Lung microvascular endothelial cell (primary cell): ENCODE measurements at places on chromosomes 11 and 22.
A peak's percentile ranks its signal among the peaks of the same experiment; 100 is the strongest.

DNA sequence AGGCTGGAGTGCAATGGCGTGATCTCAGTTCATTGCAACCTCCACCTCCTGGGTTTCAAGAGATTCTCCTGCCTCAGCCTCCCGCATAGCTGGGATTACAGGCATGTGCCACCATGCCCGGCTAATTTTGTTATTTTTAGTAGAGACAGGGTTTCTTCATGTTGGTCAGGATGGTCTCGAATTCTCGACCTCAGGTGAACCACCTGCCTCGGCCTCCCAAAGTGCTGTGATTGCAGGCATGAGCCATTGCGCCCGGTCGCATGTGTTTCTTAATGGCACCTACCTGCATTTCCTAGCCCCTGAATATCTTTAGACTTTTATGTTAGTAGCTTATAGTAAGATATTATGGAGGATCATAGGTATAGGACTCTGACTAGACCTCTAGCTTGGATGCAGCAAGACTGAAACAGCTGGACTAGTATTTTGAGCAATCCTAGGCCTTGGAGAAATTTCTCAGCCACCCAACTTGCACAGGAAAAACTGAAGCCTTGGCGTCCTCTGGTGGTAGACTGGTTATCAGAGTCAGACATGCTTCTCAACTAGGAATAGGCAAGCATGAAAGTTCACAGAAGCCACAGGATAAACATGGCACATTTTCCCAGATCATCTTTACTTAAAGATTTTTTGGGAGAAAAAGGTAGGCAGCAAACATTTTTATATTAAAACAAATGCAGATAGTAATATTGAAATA, 22.7 kb upstream of the C1QTNF4 start:
- DNase-seq, result peak; percentile 74

DNA sequence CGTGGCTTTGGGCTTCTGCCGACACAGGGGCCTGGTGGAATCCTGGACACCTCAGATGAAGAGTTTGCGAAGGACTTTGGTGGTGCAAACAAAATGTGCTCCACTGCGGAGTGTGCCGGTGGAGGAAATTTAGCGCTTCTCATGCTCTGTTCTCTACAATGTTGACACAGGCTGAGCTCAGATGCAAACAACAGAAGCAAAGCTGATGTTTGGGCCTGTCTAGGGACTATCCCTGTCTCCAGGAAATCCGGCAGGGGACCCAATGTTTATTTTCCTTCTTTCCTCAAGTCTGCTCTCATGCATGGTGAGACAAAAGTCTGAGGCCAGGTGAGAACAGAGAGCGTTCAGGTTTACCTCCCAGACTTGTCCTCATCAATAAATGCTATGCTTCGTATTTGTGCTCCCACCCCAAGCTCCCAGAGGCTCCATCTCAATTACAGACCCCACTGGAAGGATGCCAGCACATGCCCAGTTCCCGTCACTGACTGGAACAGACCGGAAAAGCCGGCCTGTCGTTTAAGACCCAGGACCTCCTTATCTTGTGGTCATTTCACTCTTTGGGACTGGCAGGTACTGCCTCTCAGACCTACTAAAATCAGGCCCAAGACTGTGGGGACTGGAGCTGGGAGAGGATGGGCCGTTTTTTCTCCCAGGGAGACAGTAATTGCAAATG, 105.7 kb upstream of the B3GAT1 start:
- no peak for DNase-seq

DNA sequence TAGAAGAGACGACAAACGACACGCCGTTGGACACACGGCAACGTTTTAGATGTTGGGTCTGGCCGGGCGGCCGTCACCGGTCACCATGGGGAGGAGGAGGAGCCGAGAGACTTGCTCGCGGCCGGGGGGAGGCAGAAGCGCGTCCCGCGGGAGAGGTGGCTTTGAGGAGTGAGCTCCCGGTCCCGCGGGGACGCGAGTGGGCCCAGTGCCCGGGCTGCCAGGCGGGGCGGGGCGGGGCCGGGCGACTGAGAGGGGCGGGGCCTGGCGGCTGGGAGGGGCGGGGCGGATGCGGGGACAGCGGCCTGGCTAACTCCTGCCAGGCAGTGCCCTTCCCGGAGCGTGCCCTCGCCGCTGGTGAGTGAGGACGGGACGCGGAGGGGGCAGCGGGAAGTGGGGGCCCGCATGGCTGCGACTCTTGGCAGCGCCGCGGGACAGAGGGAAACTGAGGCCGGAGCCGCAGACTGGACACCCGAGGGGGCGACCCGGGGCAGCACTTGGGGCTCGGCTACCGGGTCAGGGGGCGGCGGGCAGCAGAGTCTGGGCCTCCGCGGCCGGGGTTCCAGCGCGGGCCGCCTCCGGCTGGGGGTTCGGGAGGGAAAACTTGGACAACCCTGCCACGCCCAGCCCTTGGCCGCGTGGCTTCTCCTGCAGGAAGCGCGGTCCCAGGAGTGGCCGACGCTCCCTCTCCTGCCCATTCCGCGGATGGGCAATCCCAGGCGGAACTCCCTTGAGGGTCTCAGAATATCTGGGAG, at the start of gene TSPO:
TSS of gene TSPO (plus strand) at position 309 of the 752 bp plus-strand sequence. CDS start 7,680 bp downstream, outside the sequence.
- DNase-seq, result peak; percentile 43

DNA sequence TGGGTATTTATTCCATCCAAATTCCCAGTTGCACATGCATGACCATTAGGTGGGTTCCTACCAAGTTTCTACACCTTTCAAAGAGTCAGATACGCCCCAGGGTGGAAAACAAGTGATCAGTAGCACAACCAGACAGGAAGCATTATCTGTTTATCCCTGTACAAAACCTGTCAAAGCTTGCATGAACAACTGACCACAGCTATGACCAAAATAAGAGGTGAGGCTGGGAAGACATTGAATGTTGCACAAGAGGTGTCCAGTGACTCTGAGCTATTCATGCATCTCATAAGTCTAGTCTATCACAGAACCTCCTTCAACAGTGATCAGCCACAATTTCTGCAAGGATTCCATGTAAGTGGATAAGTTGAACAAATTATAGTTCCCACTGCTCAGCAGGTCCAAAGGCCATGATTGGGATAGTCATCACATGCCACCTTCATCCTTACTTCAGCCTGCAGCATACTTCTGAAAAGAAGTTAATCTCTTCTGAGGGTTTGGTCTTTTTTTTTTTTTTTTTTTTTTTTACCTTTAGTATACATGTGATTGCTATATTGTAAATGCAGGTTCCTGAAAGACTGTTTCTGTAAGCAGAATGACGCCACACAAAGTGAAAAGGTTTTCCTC, 28.0 kb upstream of the TMEM45B start:
- no peak for DNase-seq

DNA sequence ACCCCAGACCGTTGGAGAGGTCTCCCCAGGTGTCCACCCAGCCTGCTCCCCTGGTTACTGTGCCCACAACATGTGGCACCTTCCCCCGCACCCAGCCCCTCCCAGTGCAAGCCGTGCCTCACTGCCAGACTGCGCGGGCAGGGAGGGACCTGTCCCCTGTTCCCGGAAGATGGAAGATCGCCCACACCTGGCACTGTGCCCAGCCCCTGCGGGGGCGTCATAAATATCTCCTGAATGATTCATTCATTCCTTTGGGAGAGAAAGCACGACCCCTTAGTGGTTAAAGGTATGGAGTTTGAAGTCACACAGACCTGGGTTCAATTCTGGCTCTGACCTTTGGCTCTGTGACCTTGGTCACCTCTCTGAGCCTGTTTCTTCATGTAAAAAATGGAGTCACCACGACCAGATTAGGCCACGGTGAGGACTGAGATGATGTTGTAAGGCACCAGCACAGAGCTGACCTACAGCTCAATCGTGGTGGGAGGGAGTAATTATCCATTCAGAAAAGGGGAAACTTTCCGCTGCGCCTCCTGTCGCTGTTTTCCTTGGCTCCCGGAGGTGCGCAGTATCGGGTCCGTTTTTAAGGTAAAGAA, 497 bp upstream of the SYT12 start:
- DNase-seq, result peak; percentile 72

GRCh38 chr11:88404932-88405710, 67.6 kb upstream of the CTSC start:
- no peak for DNase-seq

- no peak for DNase-seq
Observed at GRCh38 chr11:15929371-15929901, 426.9 kb downstream of the SOX6 start.

GRCh38 chr11:76087749-76088148, 118.6 kb downstream of the WNT11 start:
- no peak for DNase-seq

GRCh38 chr11:20584093-20584774, 15.2 kb upstream of the SLC6A5 start:
- no peak for DNase-seq

DNA sequence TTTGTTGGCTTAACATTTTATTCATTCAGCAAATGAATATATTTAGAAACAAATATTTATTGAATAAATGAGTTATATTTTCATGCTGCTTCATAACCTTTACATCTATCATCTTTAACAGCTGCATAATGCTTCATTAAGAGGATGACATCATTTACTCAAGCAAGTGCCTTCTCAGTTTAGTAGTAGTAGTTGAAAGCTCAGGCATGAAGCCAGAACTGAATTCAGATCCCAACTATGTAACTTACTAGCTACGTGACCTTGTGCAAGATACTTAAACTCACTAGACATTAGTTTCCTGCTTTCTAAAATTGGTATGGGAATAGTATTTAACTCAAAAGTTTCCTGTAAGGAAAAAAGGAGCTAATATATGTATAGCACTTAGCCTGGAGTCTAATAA, 90.3 kb downstream of the TMPRSS5 start:
- no peak for DNase-seq

- peak; percentile 19 for DNase-seq
Observed at GRCh38 chr11:17157761-17158160, 50.0 kb downstream of the PIK3C2A start.

- DNase-seq, result no peak
Observed at GRCh38 chr11:25068451-25068850, 571.6 kb downstream of the LUZP2 start.
